Fibroblast of the aortic adventitia (primary cell): ENCODE measurements at places on chromosomes 11 and 22. TPM values are rescaled to one million over a fixed set of nuclear protein-coding genes. Genes with fewer than 3 reads are reported as not detected.

The CRACR2B gene
- total RNA-seq: 1.3 and 1.8 TPM in 2 replicates

The CAVIN3 gene
- 323 and 888 TPM in 2 replicates for total RNA-seq

The CDKN1C gene
- 4.2 and 76.6 TPM in 2 replicates for total RNA-seq

The OVCH2 gene
- total RNA-seq: not detected in 2 replicates

The NPAS4 gene
- 0.18 TPM in 1 of 2 replicates, not detected in the other for total RNA-seq
